ENCODE measurements at places on chromosomes 7 and 10.

GRCh38 chr7:25665903-25666670, 437.8 kb upstream of the NPVF start:
- no peak for DNase-seq

DNA sequence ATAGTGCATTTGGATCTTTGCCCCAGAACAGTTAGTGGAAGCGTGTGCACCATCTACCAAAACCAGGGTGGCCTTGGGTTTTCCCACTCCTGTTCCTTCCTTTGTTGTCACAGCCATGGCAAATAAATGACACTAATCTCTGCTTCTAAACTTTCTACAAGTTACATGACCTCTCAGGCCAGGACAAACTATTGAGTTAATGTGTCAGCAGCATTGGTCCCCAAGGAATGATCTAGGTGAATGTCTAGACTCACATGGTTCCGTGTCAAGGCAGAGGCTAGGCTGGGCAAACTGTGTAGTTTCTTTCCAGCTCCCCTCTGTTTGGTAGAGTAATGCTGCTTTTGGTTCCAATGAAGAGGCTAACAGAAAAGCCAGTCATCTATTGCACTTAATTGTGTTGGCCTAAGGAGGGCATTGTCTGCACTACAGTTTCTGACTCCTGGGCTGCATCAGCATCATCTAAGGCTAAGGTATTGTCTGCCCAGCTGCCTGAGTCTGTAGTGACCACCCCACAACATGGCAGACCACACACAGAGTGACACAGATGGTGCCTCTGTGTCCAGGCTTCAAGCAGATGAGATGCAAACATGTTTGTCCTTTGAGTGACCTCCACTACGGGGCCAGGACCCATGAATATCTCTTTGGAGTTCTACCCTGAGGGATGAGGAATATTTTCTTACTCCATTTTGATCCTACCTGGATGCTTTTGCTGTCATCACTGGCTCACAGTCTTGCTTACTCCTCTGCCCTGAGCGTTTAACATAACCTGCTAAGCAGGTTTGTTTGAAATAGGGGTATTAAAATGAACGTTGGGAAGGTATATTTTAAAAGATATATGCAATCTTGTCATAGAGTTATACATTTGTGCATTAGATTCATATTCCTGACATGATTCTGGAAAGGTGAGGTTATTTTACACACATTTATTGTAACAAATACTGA, 1.7 kb downstream of the CYP3A4 start:
- DNase-seq = no peak

DNA sequence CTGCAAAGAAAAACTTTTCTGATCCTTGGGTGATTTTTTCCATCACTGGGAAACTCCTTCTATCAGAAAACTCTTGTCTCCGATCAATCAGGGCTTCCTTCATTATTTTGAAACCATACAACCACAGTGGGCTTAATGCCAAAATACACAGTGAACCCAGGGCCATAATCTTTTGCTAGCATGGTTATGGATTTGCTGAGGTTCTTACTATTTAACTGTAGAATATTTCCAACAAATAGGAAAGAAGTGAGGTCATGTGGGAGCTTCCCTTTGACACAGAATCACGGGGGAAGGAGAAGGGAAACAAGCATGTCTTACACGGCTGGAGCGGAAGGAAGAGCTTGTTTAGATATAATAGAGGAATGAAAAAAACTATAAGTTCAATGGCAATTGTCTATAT, 1241.7 kb downstream of the REEP3 start:
- no peak for DNase-seq

DNA sequence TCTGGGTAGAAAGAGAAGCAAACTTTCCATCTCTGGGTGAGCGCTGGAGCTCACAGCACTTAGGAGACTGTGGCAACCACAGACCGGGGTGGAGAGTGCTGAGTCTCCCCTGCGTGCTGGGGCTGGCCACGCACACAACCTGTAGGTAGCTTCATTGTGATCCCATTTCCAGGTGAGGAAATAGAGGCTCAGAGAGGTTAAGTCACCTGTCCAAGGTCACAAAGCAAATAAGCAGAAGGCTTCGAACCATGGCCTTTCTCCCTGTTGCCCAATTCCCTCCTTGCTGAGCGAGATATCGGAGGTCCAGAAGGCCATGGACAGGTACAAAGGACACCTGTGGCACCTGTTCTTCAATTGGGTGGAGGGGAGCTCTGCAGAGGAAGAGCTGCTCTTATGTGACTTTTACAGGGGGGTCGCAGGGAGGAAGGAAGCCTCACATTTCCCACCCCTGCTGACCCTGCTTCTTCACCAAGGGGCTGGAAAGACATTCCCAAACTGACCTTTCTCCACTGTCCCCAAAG, 39.4 kb downstream of the ZCCHC24 start:
- no peak for DNase-seq

- peak; percentile 43 for DNase-seq
Measured at GRCh38 chr10:63260860-63261251, 127.7 kb downstream of the NRBF2 start.

DNA sequence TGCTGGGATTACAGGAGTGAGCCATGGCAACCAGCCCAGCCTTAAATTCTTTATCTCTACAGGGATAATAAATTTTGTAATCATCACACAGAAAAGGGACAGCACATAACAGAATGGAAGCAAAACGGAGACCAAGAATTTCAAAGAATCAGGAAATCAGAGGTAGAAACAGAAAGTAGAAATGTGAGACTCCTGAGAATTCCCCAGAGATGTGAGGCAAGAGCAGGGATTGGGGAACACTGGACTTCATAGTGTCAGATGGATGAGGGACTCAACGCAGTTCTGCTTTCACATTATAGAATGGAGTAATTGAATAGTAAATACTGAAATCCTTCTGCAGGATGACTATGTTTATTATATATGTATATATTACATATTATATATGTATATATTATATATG, 52.5 kb upstream of the MPP7 start:
- no peak for DNase-seq

DNA sequence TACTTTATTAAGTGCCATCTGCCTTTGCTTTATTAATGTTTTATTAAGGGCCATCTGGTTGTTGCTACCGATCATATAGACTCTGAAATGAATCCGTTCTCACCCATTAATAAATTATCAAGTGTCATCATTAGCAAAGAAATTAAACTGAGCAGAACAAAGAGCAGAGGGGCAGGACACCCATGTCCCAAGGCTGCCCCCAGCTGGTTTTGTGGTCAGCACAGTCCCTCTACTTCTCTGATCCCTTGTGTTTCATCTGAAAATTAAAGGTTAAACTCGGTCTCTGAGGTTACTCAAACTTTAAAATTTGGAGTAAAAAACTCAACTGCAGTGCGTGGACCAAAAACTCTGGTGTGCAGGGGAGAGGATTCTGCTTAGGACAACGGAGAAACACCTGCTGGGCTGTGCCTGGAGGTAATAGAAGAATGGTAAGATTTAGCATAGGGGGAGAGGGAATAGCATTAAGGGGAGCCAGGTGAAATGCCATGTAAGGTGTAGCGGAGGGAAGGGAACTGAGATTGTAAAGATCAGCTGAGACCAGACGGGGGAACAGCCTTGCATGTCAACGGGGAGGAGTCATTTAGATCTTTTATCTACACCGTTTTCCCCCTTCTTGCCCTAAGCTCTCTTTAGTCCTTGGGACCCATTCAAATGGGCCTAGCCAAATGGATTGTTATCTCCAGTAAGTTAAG, 10.8 kb upstream of the GSDME start:
- DNase-seq = no peak
